GM06990 (cell line): ENCODE measurements at places on chromosomes 16 and 17.
A peak's percentile ranks its signal among the peaks of the same experiment; 100 is the strongest.

GRCh38 chr17:71033336-71033735 is 864.0 kb downstream of the KCNJ2 start:
- DNase-seq, result no peak

GRCh38 chr17:13346592-13346991 is 255.1 kb downstream of the HS3ST3A1 start:
- no peak for DNase-seq

GRCh38 chr17:40862985-40863733 is 3.9 kb downstream of the KRT12 start:
- peak; percentile 6 for DNase-seq

GRCh38 chr16:57042157-57043111 is 49.9 kb upstream of the CPNE2 start:
- DNase-seq, result peak; percentile 74

- no peak for DNase-seq
Observed at GRCh38 chr17:67021743-67022450, 22.5 kb upstream of the CACNG1 start.
